ENCODE measurements at places on chromosomes 16 and 17. TPM values are rescaled to one million over a fixed set of nuclear protein-coding genes. Genes with fewer than 3 reads are reported as not detected.

Gene MT3
- total RNA-seq: 1.9 TPM

Gene SRR
- 17.4 TPM for total RNA-seq

Gene TBKBP1
- total RNA-seq: 12.4 TPM

Gene TEDC2
- total RNA-seq: 41.0 TPM

Gene RHBDL1
- total RNA-seq: 0.71 TPM

Gene HOXB5
- 0.10 TPM for total RNA-seq

Gene SEPTIN12
- not detected for total RNA-seq

Gene KRT32
- total RNA-seq: not detected

Gene AARS1
- total RNA-seq: 109 TPM

Gene KCNAB3
- total RNA-seq: 9.9 TPM

Gene CLEC18B
- 0.60 TPM for total RNA-seq

Gene TPSB2
- not detected for total RNA-seq

Gene MT1F
- total RNA-seq: 4.3 TPM

Gene IRX5
- total RNA-seq: 0.16 TPM

Gene ZNF385C
- not detected for total RNA-seq

Gene TTLL6
- not detected for total RNA-seq

Gene PRR35
- not detected for total RNA-seq

Gene RNF135
- total RNA-seq: 8.6 TPM

Gene OR3A3
- not detected for total RNA-seq

All from activated T-helper 1 cell treated with anti-CD3 and anti-CD28 coated beads, Interleukin-12 subunit alpha, Interleukin-12 subunit beta, Interleukin-2, Interleukin-4 antibody, amounts not matched to agents 30 ng/mL and 10 ng/mL and 1 ng/mL, durations not matched to agents 14 hours and 24 hours and 36 hours (primary cell).